Tongue (tissue), 3 donors: ENCODE measurements at places on chromosomes 7 and 10. TPM values are rescaled to one million over a fixed set of nuclear protein-coding genes. Genes with fewer than 3 reads are reported as not detected.

BTBD16 gene
- 0.41 TPM for total RNA-seq

MUC3A gene
- not detected for total RNA-seq

PHF14 gene
- total RNA-seq, result 78.9 TPM

RET gene
- total RNA-seq, result 12.0 TPM

ADRB1 gene
- 0.10 TPM for total RNA-seq

LUC7L2 gene
- 66.7 TPM for total RNA-seq

SOSTDC1 gene
- total RNA-seq, result 21.8 TPM

ZNF488 gene
- 1.4 TPM for total RNA-seq
